CD4-positive, alpha-beta T cell (primary cell): ENCODE measurements at places on chromosomes 12 and 14.

DNA sequence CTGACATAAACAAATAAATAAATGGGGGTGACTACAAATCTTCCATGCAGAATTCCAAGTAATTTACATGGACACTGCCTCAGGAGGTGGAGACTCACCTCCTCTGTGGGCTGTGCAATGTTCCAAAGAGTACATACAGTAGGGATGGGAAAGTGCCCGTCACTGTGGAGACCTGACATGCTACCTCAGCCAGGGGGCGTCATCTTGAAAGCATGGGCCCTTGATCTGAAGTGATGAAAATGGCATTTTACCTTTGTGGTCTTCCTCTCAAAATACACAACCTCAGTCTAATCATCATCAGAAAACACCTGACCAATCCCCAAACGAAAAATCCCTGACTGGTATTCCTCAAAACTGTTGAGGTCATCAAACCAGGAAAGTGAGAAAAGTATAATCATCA lies 48.4 kb downstream of the ANAPC7 start:
- no peaks in the 10 kb centered on the region for H3K4me1 ChIP-seq
- no peak overlapping the region for H3K27ac ChIP-seq
- no peaks in the 10 kb centered on the region for H3K27me3 ChIP-seq
- H3K4me3 ChIP-seq, result no peak overlapping the region

DNA sequence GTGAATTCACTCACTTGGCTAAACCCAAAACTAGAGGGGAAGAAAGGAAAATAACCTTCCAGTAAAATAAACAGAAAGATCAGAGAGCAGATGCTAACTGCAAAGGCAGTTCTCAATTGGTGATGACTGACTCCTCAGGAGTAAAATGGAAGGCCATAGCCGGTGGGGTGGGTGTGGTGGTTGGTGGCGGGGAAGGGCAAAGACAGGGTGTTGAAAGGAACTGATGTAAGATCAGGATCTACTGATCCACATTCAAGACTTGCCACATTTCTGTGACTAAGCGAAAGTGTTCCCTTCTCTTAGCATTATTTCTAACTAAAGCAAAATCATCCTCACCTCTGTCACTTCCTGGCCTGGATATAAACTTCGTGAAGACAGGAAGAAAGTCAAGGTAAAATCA lies 26.3 kb upstream of the TC2N start:
- H3K36me3 ChIP-seq, result no peaks in the 10 kb centered on the region
- no peak overlapping the region for H3K4me3 ChIP-seq
- no peak overlapping the region for H3K27ac ChIP-seq

DNA sequence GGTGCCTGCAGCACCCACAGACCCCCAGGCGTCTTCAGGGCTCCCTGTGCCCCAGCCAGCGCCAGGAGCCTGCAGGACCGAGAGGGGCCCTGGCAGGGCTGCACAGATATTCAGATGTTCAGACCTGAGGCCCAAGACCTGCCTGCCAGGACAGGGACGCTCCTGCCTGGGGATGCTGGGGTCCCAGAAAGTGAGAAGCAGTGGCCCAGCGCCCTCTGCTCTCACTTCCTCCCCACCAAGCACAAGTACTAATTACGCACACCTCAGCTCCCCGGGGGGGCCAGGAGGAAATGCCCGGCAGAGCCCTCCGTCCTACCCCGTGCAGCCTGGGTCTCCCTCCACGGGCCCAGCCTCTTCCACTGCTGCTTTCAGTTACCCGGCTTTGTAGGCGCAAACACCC lies 28.8 kb upstream of the INF2 start:
- H3K36me3 ChIP-seq, result no peaks in the 10 kb centered on the region
- peaks cover 53% of the 10 kb centered on the region for H3K4me1 ChIP-seq
- H3K27ac ChIP-seq, result no peak overlapping the region
- no peak overlapping the region for H3K4me3 ChIP-seq

DNA sequence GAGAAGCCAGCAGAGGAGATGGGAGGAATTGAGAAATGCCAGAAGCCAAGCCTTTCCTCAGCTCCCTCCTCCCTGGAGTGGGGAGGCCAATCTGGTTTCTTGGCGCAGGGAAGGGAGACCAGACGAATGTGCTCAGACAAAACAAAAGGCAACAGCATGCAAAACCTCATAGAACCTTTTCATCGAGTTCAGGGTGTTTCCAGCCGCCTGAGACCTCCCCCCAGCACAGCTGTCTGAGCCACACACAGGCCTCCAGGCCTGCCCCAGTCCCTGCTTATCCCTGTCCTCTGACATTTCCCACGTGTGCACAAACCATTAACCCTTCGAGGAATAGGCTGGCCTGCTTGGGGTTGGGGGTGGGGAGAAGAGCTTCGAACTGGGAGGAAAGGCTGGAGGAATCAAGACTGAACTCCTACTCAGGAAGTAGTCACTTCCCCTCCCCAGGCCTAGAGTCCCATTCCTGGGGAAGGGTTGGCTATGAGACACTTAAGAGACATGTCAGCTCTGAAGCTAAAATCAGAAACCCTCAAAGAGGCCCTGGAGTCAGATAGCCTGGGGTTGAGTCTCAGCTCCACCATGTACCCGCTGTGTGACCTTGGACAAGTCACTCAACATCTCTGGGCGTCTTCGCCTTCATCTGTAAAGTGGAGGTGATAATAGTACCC lies 10.7 kb downstream of the TBX3 start:
- no peaks in the 10 kb centered on the region for H3K4me1 ChIP-seq
- no peak overlapping the region for H3K4me3 ChIP-seq
- H3K27me3 ChIP-seq, result peaks cover 62% of the 10 kb centered on the region
- H3K27ac ChIP-seq, result no peak overlapping the region
- H3K36me3 ChIP-seq, result no peaks in the 10 kb centered on the region

- peaks cover 5% of the 10 kb centered on the region for H3K4me1 ChIP-seq
- H3K36me3 ChIP-seq, result no peaks in the 10 kb centered on the region
- H3K27me3 ChIP-seq, result no peaks in the 10 kb centered on the region
- DNase-seq, result no peak
- H3K27ac ChIP-seq, result no peak overlapping the region
These were observed 45.3 kb downstream of the IFNG-AS1 start for GRCh38 chr12:68034567-68034966.

DNA sequence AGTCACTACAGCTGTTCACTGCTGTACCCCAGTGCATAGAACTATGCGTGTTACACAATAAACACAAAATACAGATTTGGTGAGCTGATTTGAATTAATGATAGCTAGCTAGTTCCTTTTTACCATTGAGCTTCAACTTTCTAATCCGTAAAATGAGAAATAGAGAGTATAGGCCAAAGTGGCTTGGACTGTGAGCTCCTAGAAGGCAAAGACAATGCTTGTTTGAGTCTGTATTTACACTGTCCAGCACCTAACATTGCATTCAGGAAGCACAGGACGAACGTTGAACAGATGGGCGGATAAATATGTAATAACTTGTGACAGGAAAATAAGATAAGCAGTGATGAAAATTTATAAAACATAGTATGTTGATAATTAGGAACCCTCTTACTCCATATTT lies 31.5 kb downstream of the SLC17A8 start:
- no peak overlapping the region for H3K4me3 ChIP-seq
- DNase-seq, result no peak
- peaks cover 4% of the 10 kb centered on the region for H3K27me3 ChIP-seq
- no peaks in the 10 kb centered on the region for H3K4me1 ChIP-seq
- no peaks in the 10 kb centered on the region for H3K36me3 ChIP-seq
- no peak overlapping the region for H3K27ac ChIP-seq

DNA sequence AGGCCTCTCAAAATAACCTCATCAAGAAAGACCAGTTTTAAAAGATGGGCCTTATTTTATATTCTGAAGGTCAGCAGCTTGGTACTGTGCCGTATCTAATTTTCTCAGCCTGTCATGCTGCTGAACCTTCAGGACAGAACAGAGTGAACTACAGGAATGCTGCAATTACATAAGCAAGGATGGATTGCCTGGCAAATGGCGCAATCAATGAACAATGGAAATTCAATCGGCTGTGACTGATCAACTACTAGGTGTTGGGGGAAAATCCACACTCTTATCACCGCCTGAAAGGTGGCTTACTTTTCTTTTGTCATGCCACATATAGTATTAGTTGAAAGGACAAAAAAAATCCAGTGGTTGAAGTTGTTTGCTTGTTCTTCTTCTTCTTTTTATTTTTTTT lies 8.5 kb downstream of the ACSS3 start:
- H3K27ac ChIP-seq, result no peak overlapping the region
- H3K4me1 ChIP-seq, result no peaks in the 10 kb centered on the region
- no peaks in the 10 kb centered on the region for H3K27me3 ChIP-seq
- no peak overlapping the region for H3K4me3 ChIP-seq

- peaks cover 31% of the 10 kb centered on the region for H3K36me3 ChIP-seq
- no peak overlapping the region for H3K4me3 ChIP-seq
- H3K27ac ChIP-seq, result peak overlapping the region; percentile 51
- DNase-seq, result no peak
- peaks cover 97% of the 10 kb centered on the region for H3K4me1 ChIP-seq
These were observed 8.3 kb downstream of the PXN start for GRCh38 chr12:120257041-120257821.

DNA sequence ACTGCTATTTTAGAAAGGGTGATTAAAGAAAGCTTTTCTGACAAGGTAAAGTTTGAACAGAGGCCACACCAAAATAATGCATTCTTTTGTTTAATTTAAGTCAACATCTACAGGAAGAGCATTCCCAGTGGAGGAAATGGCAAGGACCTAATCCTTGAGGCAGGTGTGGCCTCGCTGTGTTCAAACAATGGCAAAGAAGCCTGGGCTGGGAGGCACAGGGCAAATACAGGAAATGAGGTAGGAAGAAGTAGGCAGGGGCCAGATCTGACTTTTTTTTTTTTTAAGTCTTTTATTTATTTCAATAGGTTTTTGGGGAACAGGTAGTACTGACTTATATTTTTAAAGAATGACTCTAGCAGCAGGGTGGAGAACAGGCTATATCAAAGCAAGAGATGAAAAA lies 53.5 kb downstream of the ARMH4 start:
- no peaks in the 10 kb centered on the region for H3K27me3 ChIP-seq
- H3K36me3 ChIP-seq, result no peaks in the 10 kb centered on the region
- no peak for DNase-seq
- H3K27ac ChIP-seq, result no peak overlapping the region
- H3K4me3 ChIP-seq, result no peak overlapping the region
- H3K4me1 ChIP-seq, result no peaks in the 10 kb centered on the region

DNA sequence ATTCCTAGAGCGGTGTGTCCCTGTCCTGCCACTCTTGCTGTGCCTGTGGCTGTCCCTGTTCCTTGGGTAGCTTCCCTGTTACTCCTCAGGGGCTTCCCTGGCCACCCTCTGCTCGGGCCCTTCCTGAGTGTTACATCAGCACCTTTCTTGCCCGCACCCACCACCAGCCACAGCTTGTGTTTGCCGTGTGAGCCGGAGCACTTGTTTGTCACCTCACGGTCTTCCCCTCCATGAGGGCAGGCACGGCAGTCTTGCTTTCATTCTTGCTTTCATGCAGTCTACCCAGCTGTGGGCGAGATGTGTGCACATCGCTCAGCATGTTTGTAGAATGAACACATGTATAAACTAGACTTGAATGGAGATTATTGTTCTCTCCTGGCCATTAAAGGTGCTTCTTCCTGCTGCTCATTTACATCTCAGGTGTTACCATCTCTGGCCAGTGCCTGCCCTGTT lies 42.0 kb downstream of the TRAF3 start:
- no peaks in the 10 kb centered on the region for H3K27me3 ChIP-seq
- H3K36me3 ChIP-seq, result no peaks in the 10 kb centered on the region
- no peak for DNase-seq

DNA sequence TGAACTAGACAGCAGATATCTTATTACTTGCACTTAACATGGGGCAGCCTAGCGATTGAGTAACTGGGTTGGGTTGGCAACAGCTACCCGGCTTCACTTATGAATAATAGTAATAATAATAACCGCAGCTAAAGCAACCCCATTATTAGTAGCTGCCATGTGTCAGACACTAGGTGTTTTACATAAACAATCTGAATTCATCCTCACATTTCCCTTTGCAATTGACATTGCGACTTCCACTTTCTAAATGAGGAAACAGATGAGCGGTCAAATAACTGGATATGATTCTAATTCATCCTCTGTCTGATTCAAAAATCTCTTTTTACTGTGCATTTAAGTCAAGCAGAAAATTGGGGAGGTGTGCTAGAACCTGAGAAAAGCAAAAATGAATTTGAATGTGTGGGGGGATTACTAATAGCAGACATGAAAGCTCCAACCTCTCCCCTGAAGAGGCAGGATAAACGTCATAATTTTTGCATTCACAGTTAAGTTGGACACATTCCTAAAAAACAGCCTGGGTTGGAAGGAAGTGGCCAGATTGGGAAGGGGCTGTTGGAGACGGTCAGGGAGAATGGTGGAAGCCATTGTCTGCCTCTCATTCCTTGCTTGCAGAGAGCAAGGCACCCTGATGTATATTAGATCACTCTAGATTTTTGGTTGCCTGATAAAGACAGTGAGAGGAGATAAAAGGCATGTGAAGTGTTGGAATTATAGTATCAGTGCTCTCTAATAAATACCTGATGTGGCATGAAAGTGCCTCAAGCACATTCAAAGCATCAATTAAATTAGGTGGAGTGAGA lies 13.1 kb downstream of the EMP1 start:
- H3K4me3 ChIP-seq, result no peak overlapping the region
- H3K4me1 ChIP-seq, result peaks cover 12% of the 10 kb centered on the region
- no peaks in the 10 kb centered on the region for H3K36me3 ChIP-seq
- no peaks in the 10 kb centered on the region for H3K27me3 ChIP-seq

DNA sequence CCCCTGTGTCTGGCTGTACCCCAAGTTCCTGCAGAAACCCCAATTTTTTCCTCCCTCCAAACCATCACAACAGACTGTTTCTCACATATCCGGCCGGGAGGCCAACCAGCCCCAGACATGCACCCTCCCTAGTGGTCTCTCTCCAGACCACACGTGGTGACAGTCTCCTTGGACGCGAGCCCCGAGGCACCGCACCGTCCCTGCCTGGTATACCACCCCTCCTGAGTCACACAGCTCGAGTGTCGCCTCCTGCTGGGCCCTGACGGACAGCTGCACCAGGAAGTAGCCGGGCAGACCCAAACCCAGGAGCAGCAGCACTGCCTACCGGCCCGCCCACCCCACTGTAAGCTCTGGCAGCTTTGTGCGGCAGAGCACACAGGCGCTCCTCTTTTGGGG lies 97.4 kb downstream of the RFLNA start:
- H3K27me3 ChIP-seq, result no peaks in the 10 kb centered on the region
- H3K36me3 ChIP-seq, result peaks cover 22% of the 10 kb centered on the region
- no peak for DNase-seq
- H3K27ac ChIP-seq, result no peak overlapping the region
- peaks cover 54% of the 10 kb centered on the region for H3K4me1 ChIP-seq

DNA sequence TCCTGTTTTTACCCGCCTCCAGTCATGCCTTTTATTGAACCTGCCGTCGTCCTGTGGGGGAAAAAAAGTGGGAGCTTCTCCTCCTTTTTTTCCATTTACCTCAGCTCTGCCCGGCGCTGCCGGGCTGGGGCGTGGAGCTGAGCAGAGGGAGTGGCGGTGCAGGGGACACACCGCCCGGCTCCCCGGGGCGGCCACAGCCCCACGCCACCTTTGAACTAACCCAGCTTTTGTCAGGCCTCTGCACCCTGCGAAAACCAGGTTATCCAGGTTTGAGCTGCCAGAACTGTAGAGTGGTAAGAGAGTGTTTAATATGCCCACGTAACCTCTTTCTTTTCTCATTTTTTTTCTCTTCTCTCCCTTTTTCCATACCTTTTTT lies 161.0 kb upstream of the FKBP4 start:
- H3K4me3 ChIP-seq, result no peak overlapping the region
- no peaks in the 10 kb centered on the region for H3K36me3 ChIP-seq
- H3K4me1 ChIP-seq, result no peaks in the 10 kb centered on the region
- peaks cover 5% of the 10 kb centered on the region for H3K27me3 ChIP-seq
- H3K27ac ChIP-seq, result no peak overlapping the region
